ENCODE measurements at places on chromosomes 12 and 14.
A peak's percentile ranks its signal among the peaks of the same experiment; 100 is the strongest.

GRCh38 chr12:42240131-42240750, 2.2 kb upstream of the YAF2 start:
- ATAC-seq = no peak

DNA sequence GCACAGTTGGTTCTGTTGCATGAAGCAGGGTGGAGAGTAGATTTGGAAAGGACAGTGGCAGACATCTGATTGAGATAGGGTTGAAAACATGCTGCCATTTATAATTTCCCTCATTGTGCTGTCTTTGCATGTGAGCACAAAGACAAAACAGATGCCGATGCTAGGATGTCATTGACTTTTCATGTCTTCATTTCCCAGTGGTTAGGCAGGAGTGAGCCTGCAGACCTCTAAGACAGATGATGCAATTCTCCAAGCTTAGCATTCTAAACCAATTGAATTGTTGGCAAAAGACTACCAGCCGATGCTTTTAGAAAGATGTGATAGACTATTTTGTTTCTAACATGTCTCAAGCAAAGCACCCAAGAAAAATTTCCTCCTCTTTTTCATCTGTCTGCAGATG, 37.1 kb upstream of the PELI2 start:
- no peak for ATAC-seq

GRCh38 chr12:132285991-132286681, 43.3 kb downstream of the GALNT9 start:
- ATAC-seq = no peak

DNA sequence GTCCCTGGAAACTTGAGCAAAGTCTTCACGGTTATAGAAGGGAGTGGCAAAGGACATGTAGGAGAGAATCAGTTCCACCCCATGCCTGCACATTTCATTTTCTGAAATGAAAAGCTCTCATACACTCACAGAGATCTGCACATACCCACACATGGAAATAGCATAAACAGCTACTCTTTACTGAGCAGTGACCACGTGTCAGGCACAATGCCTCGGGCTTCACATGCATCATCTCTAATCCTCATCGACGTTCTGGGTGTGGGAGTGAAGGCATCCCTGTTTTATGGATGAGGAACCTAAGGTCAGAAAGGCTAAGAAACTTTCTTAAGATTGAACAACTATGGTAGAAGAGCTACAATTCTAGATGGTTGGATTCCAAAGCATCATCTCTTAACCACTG, 198.8 kb downstream of the DAD1 start:
- no peak for ATAC-seq

DNA sequence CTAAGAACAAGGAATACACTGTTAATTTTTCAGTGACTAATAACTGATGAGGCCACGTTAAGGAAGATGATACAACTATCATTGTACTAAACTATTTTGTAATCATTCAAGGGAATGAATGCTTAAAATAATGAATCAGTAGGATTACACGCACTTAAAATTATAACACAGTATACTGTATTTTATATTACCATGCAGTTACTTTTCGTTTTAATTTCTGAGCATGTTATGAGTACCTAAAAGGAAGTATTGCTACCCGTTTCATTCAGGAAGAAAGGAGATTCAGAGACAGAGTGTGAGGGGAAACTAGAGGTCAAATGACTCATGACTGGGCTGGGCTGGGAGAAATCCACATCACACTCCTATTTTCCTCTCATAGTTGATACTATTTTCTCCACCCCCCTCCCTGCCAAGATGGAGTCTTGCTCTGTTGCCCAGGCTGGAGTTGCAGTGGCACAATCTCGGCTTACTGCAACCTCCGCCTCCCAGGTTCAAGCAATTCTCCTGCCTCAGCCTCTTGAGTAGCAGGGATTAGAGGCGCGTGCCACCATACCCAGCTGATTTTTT, 202.0 kb downstream of the PPM1H start:
- ATAC-seq = peak; percentile 27

DNA sequence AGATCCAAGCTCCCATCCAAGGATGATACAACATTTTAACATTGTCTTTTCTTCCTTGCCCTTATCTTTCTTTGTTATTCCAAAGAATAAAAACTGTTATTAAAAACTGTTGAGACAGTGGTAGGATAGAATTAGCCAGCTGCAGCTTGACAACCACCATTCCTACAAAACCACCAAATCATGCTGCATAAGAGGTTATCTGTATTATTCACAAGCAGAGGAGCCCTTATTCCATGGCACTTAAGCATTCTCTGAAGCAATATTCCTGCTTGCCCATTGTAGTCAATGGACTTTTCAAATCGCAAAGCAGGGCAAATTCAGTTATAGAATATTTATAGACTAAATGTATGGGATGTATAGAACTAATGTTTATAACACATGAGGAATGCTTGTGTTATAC, 3.4 kb downstream of the ABCD2 start:
- no peak for ATAC-seq

- no peak for ATAC-seq
Observed at GRCh38 chr12:62130834-62131552, 129.2 kb upstream of the USP15 start.

DNA sequence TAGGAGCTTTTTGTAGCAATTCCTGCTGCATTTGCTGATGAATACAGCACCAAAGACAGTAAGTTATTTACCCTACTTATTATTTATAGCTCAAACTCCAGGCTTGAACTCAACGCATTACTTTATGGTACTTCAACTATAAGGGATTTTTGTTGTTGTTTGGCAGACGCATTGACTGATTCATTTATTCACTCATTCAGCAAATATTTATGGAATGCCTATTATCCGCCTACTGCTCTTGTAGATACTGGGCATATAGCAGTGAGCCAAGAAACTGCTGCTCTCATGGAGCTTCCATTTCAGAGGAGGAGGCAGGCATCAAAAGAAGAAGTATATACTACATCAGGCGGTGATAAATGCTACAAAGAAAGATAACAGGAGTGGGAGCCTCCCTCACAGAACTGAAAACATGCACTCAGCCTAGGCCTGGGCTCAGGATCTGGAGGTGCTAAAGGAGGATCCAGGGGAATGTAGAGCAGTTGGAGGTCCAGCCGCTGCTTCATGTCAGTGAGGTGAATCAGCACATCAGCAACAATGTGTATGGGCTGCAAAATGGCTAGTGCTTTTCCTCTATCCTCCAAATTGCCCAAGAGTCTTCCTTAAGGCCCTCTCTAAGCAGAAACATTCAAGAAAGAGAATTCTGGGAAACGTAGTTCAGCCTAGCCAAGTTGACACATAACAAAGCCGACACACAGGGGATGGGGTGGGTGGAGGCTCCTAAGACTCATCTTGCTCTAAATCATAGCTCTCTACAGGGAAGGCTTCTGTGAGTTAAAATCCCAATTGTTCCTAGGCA, 157.5 kb downstream of the NRXN3 start:
- no peak for ATAC-seq
